Stimulated activated CD8-positive, alpha-beta memory T cell treated with anti-CD3 and anti-CD28 coated beads, Interleukin-7, amount 100 ng/mL, for 48 hours (primary cell): ENCODE measurements at places on chromosomes 3 and 15.

DNA sequence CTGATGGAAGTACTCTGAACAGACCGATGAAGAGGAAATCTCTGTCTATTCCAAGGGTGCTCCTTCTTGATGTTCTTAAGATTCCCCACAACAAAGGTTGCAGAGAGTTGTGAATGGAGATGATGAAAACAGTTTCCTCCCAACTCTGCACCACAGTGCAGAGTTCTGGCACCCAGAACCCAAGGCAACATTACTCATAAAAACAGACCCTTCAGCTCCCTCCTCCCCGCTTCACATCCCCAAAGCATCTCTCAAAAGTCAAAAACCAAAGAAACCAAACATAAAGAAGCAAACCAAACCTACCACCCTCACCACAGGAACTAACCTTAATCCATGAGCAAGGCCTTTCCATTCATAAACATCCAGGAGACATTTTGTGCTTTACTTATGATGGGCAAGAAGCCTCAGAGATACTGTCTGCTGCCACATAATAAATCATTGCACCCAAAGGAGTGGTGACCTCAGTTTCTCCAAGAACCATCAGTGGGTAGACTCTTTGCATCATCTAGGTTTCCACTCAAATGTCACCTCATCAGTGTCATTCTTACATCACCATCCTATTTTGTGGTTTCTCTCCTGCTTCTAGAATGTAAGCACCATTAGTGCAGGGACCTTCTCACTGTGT is 13.2 kb downstream of the PCOLCE2 start:
- DNase-seq: no peak

DNA sequence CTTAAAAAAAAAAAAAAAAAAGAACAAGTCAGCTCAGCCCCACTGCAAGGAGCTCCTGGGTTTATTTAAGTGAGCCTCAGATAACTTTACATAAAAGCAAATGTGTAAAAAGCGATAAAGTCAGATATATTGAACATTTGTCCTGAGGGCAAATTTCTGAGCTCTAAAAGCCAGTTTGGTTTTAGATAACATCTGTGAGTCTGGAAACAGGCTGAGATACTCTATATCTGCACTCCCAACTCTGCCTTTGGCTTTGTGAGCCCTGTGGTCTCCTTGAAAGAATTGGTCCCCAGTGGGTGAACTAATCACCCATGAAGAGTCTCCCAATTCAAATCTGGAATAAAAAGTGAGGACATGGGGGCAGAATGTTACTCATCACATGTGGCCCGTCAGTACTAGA is 104.6 kb downstream of the APBA2 start:
- no peak for DNase-seq

- no peak for DNase-seq
Observed at GRCh38 chr3:158789592-158789991, 12.3 kb upstream of the MFSD1 start.

GRCh38 chr3:166836836-166837235 is 543.3 kb downstream of the ZBBX start:
- no peak for DNase-seq

GRCh38 chr3:182479419-182480336 is 313.6 kb upstream of the ATP11B start:
- no peak for DNase-seq

DNA sequence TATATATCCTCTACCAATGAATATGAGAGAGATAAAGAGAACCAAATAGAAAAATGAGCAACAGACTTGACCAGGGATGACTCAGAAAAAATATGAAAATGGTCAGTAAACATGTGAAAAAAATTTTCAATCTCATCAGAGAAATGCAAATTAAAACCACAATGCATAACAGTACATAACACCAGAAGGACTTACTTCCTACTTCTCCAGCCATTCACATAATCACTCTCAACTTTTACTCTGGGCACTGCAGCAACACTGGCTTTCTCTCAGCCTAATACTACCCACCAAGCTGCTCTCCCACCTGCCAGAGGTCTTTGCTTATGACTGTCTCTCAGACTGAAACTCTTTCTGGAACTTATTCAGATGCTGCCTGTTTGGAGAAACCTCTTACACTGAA is 49.4 kb downstream of the DPH6 start:
- DNase-seq: no peak

GRCh38 chr3:43692085-43692855 is 1.5 kb downstream of the ABHD5 start:
- no peak for DNase-seq

DNA sequence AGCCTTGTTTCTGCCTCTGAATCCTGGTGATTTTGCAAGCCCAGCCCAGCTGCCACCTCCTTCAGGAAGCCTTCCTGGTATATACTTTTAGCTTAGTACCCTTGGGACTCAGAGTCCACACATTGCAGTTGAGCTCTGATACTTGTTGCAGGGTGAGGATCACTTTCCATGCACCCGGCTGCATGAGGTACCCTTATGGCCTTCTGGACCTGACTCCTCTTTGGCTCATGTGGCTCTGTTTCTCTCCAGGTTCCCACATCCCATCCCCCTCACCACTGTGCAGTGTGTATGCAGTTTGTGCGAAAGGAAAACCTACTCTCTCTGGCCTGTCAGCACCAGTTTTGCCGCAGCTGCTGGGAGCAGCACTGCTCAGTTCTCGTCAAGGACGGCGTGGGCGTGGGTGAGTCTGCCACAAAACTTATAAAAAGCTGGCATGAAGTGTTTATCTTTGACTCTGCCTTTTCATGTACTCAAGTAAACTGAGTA is 23.1 kb upstream of the P4HTM start:
- no peak for DNase-seq

DNA sequence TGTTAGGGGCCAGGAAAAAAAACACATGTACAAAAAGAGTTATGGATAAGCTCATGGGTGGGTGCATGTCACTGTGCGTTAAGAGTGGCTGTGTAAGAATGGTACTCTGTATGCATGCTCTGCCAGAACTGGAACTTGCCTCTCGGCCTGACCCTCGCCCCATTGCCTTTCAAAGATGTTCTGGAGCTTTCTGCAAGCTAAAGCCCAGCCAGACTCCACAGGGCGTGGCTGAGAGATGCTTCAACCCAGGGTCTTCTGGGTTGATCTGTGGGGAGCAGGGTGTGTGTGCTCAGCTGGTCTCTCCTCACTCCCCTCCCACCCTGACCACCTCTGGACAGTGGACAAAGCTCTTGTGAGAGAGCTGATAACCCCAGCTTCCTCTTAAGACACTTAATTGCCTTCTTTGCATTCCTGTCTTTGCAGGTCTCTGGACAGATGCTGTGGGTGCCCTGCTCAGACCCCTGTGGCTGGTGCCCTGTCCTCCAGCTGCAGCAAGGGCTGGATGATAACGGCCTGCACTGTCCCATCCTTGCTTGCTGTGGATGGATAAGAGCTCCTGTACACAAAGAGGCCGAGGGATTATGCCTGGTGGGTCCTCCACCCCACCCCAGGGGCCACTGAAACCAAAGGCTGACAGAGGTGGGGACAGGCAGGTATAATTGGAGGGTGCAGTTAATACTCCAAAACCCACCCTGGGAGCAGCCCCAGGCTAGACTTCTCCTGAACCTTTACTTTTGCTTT is 28.7 kb downstream of the ALDH1L1 start:
- no peak for DNase-seq

DNA sequence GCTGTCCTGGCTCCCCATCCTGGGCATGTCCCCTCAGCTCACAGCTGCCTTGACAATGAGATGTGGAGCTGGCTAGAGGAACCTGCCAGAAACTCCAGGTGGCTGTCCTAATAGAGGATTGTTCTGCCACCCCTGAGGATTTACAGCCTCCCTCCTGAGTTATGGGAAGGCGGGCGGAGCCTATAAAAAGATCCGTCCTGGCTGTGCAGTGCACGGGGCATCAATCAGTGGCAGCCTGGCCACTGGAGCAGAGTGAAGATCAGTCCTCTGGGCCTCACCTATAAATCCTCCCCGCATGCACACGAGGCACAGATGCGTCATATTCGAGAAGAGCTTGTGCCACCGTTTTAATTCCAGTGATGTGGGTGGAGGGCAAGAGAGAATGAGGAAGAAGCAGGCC is 90.0 kb downstream of the MEGF11 start:
- DNase-seq: no peak

DNA sequence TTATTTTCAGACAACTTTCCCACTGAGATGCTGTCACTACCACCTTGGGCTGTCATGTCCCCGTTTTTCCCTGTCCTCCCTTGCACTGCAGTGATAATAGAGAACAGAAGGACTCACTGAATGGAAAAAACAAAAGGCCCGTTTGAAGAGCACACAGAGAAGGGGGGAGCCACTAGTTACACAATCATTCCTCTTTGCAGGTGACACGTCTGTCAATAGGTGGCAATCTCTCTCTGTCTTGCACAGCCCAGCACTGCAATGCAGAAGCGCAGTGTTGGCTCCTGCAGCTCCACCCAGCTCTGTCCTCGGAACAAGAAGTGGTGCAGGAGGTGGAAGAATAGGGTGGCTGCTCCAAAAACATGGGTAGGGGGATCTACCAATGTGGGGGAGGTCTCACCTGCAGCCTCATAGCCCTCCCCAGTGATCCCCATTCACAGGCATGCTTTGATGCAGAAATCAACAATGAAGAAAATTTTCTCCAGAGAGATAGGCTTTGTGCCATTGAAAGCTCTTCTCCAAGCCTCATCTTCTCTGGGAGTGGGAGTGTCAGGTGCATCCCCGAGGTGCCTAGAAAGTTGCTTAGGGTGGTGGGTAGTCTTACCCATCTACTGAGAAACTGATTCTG is 31.8 kb downstream of the FSTL1 start:
- DNase-seq: no peak

DNA sequence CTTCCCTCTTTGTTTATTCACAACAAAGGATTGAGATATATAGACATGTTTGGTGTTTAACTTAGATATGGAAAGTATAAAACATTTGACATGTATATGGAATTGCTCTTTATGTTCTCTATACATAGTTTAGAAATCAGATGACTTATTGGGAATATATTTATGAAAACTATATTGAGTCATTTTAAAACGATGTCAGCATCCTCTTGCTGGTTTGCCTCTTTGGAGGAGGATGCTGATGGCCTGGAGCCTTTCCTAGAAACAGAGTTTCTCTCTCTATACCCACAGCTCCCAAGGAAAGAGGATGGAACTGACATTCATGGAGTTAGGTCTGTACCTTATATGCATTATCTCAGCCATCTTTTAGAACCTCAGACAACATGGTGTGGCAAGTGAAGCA is 40.3 kb downstream of the ZBTB38 start:
- no peak for DNase-seq

GRCh38 chr15:43412096-43412495 is 41.2 kb downstream of the TUBGCP4 start:
- no peak for DNase-seq

GRCh38 chr3:179731544-179731943 is 78.7 kb downstream of the USP13 start:
- DNase-seq: no peak

GRCh38 chr3:38327335-38328009 is 19.1 kb upstream of the XYLB start:
- DNase-seq: no peak

- no peak for DNase-seq
Observed at GRCh38 chr15:57494581-57494980, 97.1 kb upstream of the MYZAP start.

DNA sequence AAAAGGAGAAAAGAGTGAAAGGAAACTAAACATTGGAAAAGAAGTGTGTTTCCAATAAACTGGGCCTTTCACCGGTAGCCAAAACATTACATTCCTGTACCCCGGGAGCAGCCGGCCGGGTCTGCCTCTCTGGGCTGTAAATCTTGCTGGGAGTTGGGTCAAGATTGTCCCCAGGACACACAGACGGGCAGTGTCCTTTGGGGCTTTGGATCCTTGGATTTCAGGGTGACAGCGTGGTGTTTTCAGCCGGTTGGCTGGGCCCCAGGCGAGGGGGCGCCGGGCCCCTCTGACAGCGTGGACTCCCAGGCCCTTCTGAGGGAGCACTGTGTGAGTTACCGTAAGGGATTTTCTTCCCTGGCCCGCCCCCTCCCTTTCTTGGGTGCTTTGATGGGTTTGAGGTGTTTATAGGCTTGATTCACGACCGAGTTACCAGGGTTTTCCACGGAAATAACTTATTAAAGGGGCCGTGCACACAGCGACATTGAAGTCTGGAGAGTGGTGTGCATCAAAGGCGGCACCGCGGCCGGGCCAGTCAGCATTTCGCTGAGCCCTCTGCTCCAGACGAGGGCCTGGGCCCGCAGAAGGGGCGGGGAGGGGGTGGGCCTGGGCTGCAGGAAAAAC is 27.4 kb downstream of the SMAD6 start:
- no peak for DNase-seq

DNA sequence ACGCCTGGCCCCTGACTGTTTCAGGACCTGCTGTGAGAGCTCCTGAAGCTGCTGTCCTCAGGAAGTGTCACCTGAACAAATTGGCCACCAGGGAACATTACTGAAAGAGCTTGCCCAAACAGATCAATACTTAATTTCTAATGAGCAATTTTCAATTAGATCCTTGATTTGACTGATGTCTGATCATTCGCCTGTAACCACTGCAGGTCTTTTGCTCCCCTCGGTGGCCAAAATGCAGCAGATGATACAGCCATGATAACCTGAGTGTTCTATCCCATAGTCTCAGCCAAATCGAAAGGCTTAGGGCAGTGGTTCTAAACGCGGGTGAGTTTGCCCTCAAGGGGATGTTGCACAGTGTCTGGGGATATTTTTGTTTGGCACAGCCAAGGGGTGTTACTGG is 57.6 kb upstream of the MEX3B start:
- DNase-seq: no peak

DNA sequence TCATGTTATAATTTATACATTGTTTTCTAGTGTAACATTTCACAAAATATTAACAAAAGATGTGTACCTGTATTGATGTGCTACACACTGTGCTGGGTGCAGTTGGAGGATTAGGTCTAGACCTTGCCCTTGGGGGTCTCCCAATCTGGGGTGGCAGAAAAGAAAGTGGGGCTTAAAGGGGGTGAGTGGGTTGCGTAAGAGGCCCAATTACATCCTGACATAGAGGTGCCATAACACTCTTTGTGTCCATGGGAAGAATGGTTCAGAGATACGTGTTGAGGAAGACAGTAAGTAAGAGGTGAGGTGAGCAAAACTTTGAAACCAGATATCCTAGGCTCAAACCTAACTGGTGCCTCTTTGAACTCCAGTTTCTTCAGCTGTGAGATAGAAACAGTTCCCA is 31.0 kb downstream of the DLEC1 start:
- no peak for DNase-seq

DNA sequence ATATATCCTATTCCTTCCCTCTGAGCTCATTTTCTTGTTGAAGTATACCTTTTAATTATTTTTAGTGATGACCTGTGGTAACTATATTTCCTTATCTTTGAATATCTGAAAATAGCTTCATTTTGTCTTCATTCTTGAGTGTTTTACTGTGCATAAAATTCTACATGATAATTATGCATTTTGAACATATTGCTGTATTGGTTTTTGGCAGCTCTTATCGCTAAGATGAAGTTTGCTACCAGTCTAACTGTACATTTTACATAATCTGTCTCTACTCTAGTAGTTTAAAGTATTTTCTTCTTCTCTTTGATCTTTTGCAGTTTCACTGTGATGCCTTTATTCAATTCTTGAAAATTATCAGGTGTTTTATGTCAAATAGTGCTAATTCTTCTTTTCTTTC is 189.5 kb downstream of the ISL2 start:
- no peak for DNase-seq
